Stimulated activated CD4-positive, alpha-beta T cell treated with anti-CD3 and anti-CD28 coated beads, Interleukin-1b, Interleukin-23, amount 100 ng/mL, for 24 hours (primary cell): ENCODE measurements at places on chromosomes 1 and 21.
A peak's percentile ranks its signal among the peaks of the same experiment; 100 is the strongest.

- DNase-seq, result no peak
Measured at GRCh38 chr1:226577401-226578180, 29.0 kb downstream of the STUM start.

- DNase-seq, result no peak
Measured at GRCh38 chr1:203049576-203050180, 23.4 kb downstream of the PPFIA4 start.

DNA sequence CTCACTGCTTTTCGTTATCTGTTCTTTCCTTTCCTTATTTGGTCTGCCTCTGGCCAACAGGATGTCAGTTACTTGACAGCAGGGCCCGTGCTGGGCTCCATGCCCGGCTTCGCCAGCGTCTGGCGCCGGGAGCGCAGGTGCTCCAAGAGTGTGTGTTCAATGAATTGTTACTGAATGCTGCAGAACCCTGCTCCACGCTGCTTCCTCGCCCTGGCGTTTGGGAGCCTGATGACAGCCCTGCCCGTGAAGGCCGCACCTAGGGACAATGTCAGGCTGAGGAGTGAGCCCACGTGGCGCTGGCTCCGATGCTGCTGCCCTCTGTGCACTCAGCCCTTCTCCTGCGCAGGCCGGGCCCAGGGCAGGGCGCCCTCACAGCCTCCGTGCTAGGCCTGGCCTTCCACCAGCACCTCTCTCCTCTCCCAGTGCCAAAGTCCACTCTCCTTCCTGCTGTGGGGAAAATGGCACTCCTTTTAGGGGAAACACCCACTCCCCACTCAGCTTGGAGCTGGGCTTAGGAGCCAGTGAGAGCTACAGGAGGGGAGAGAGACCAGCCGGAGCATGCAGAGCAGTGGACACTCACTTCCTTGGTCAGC is 51.4 kb downstream of the ACBD3 start:
- no peak for DNase-seq

DNA sequence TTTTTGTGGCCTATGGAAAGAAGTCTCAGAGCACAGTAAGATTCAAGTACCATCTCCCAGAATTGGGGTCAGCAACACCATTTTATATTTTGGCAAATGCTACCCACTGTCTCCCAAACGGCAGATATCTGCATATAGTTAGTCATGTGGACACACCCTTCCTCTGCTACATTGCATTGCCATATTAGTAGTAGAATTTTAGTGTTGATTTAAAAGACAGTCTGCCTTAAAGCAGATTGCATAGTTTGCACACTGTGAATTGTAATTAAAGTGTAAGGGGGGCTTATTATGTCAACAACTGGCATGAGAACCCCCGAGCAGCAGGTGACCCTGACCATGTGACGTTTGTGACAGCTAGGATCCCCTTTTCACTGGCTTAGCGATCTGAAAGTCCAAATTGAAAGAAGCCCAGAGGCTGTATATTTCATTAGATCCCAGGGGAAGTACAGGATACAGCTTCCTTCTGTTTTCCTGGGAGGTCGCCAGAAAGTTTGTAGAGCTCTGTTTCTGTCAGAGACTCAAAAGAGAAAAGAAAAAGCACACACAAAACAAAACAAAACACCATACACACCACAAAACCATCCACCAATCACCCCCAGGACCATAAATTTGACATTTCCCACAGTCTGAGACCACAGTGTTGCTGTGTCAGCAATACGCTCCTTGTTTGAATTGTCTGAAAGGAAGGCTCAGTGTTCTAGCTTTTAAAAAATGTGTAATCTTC is 172.4 kb downstream of the NFIA start:
- no peak for DNase-seq

GRCh38 chr1:18653367-18653766 is 22.7 kb downstream of the PAX7 start:
- DNase-seq, result no peak

GRCh38 chr1:174939775-174940545 is 59.8 kb upstream of the CACYBP start:
- no peak for DNase-seq

- DNase-seq, result no peak
Measured at GRCh38 chr1:205356440-205357139, at the start of gene KLHDC8A. TSS of gene KLHDC8A (minus strand) at chr1:205356922. CDS start at chr1:205343604, 13,318 bp downstream.

GRCh38 chr1:90319918-90320317 is 325.0 kb downstream of the ZNF326 start:
- no peak for DNase-seq

GRCh38 chr21:43815107-43815613 is 25.8 kb downstream of the RRP1 start:
- DNase-seq, result no peak

GRCh38 chr21:44714905-44715304 is 3.5 kb upstream of the TSPEAR start:
- DNase-seq, result no peak

DNA sequence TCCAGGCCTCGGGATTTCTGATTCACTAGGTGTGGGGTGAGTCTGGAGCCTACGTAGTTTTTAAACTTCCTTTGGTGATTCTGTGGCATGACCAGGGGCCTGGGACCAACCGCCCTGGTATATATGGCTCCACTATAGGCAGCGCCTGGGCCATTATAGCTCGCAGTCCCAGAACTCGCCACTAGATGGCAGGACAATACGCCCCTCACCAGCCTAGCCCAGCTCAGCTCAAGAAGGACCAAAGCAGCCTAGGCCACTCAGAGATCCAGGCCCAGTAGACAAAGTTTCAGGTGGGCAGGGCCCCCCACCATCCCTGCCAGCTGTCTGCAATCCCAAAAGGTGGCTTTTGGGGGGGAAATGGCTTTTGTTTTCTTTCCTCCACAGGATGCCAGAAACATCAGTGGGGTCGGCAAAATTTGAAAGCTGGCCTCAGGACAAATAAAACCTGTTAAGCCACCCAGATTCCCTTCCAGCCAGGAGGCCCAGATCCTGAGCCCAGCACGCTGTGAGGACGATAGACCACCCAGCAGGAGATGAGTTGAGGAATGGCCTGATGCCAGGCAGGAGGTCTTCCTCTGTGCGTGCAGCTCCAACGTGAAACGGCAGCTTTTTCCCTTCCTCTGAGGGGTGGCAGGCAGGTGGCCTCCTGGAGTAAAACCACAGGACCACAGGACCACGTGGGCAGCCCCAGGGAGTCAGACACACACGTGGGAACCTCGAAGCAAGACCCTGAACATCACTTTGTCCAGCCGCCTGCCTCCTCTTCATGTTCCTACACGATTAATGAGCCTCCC is 24.8 kb upstream of the TMEM51 start:
- peak; percentile 64 for DNase-seq

- DNase-seq, result no peak
Measured at GRCh38 chr1:63931468-63931867, 157.7 kb downstream of the ROR1 start.

DNA sequence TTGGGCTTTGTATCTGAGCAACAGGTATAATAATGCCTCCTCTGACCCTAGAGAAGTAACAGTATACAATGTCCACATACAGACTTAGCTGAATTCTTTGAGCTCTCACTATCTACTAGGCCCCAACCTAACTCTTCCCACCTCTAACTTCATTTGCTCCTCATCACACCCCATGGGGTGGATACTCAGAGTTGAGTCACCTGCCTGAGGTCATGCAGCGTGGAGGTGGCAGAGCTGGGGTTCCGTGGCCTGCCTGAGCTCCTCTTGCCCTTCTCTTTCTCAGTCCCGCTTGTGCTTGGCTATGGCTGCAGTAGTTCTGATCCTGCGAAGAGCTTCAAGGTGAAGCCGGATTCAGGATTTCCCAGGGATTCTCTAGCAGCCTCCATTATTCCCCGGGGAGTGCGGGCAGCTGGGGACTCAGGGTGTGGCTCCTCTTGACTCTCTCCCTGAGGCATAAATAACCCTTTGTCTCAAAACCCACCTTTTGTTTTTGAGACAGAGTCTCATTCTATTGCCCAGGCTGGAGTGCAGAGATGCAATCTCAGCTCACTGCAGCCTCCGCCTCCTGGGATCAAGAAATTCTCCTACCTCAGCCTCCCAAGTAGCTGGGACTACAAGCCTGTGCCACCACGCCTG is 29.9 kb upstream of the ACTL8 start:
- no peak for DNase-seq

DNA sequence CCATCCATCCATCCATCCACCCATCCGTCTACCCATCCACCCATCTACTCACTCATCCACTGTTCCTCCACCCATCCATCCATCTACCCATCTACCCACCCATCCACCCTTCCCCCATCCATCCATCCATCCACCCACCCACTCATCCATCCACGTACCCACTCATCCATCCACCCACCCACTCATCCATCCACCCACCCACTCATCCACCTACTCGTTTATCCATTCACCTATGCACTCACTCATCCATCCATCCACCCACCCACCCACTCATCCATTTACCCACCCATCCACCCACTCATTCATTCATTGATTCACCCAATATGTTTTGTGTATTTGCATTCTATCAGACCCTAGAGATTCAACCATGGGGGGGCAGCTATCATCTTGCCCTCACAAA is 27.2 kb downstream of the TNFRSF8 start:
- no peak for DNase-seq

GRCh38 chr1:6329396-6329795 is 64.2 kb downstream of the ACOT7 start:
- DNase-seq, result no peak

- DNase-seq, result no peak
Measured at GRCh38 chr1:168833801-168834224, 104.8 kb upstream of the DPT start.

GRCh38 chr21:41480086-41480690 is 27.8 kb downstream of the TMPRSS2 start:
- no peak for DNase-seq

DNA sequence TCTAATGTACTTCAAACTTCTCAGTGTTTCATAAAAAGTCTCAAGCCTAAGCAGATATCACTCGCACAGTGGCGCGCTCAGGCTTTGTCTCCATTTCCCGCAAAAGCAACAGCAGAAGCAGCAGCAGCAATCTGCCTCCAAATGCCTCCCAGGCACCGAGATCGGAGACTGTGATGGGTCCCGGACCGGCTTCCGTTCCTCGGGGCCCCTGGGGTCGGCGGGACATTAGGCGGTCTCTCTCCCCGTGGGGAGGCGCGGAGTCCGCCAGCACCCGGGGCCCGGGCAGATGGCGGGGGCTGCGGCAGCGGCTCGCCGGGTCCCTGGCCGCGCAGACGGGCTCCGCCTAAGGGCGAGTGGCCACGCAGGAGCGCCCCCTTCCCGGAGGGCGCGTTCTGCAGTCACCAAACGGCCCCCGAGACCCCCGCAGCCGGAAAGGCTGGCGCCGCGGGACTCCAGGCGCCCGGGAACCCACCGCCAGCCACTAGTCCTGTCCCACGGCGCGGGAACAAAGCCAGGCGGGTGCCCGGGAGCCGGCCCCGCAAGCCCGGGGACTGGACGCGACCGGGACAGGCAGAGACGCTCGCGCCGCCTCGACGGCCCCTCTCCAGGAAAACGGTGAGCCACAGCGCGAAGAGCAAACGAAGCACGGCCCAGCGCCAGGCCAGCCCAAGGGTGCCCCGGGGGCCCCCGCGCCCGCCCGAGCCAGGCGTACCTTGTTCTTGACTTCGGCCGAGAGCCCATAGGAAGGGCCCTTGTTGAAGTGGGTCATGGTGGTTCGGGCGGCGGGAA is 590 bp downstream of the CNN3 start:
- DNase-seq, result peak; percentile 3

- DNase-seq, result no peak
Measured at GRCh38 chr1:16977377-16977776, 3.0 kb downstream of the MFAP2 start.

DNA sequence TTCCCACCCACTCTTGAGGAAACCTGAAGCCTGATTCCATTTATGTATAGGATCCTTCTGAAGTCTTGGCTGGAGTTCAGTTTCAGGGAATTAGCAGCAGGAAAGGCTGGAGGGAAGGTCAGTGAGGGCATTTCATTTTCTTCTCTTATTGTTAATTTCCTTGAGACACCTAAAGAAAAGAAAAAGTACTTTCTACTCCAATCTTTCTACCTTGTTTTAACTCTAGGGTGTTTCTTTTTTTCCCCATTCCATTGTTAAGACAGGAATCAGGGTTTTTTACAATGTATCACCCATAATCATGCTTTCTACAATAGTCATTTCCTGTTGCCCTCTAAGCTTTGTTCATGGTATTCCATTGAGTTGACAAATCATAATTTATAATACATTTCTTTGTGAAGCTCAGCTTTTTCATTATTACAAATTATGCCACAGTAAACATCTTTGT is 27.4 kb downstream of the SNRPE start:
- DNase-seq, result no peak

GRCh38 chr1:36123356-36123755 is 1.7 kb downstream of the COL8A2 start:
- no peak for DNase-seq

- no peak for DNase-seq
Measured at GRCh38 chr1:151924691-151925587, 15.6 kb upstream of the THEM4 start.

- DNase-seq, result no peak
Measured at GRCh38 chr1:163161841-163162240, 40.9 kb downstream of the RGS5 start.

GRCh38 chr1:186291271-186291670 is 83.8 kb downstream of the TPR start:
- DNase-seq, result no peak

DNA sequence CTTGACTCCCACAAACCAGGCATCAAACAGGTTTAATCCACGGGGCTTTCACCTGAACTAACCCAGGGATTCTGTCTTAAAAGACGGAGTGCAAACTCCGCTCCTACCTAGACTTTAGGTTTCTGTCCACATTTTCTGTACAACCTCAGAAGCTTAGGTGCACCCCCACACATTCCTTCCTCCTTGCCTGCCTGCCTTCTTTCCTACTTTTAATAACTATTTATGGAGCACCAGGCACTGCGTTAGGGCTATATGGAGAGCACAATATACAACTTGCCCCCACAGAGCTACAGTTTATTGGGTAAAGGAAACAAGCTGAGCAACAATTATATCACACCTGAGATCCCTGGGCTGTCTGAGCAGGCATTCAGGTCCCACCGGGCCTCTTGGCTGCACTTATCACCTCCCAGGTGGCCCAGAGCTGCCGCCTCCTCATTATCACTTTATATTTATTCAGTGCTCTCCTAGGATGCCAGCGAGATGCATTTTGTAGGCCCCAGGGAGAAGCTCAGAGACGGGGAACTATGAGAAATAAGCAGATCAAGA is 64.1 kb downstream of the DNTTIP2 start:
- no peak for DNase-seq

- no peak for DNase-seq
Measured at GRCh38 chr1:183516725-183517124, 44.4 kb downstream of the SMG7 start.

- no peak for DNase-seq
Measured at GRCh38 chr1:96474985-96475743, 246.4 kb upstream of the PTBP2 start.

- no peak for DNase-seq
Measured at GRCh38 chr1:203133970-203134725, 6.6 kb downstream of the ADORA1 start.

DNA sequence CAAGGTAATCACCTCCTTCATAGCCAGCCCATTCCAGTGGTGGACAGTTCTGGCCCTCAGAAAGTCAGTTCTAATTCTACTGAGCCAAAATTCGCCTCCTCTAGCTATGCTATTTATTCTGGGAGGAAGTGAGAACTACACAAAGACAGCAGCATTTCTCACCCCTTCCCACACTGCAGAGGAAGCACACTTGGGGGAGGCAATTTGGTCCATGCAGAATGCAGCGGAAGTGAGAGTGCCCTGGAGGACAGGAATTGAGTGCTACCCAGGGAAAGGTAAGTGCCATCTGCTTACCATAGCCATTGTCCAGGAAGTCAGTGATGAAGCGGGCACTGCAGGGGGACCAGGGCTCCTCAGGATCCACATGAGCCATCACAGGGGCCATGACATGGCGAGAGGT is 3.7 kb downstream of the ADAMTS4 start:
- no peak for DNase-seq
